ENCODE measurements at places on chromosomes 11 and 22.
A peak's percentile ranks its signal among the peaks of the same experiment; 100 is the strongest.

DNA sequence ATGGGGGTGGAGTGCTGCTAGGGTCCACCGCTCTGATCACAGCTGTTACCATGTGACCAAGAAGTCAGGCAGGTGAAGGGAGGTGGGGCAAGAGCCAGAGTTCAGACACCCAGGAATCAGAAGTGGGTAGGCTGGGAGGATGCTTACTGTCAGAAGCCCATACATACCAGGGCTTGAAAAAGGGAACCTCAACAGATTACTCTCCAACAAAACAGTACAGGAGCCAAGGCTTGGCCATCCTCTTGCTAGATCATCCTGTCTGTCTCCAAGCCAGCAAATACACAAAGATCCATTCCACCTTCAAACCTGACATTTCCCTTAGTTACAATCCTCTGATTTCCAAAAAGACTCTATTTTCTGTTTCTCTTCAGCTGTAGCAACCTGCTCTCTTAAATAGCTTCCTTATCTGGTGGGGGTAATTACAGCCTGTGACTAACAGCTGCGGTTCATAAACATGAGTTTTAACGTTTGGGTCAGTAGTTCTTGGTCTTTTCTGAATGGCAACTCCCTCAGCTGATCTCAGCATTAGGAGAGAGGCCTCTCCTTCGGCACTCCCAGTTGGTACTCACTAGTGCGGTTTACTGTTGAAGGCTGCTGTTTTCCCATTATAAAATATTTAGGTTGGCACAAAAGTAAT lies 31.1 kb upstream of the WT1 start:
- DNase-seq = no peak

DNA sequence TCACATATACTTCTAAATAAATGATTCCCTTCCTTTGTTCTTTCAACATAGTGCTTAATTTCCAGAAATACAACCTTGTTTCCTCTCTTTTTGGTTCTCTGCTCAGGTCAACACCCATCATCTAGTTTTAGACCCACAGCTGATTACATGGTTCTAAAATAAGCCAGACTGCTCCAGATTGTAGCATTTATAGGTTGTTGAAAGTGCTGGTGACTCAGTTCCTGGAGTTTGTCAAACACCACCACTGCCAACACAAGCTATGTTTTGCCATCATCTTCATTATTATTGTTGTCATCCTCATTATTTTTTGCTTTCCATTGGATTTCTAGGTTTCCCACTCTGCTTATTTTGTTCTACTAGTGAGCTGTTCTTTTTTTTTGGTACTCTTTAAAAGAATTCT lies 22.3 kb upstream of the MMP20 start:
- DNase-seq = no peak

GRCh38 chr11:35990816-35991215 lies 47.0 kb downstream of the LDLRAD3 start:
- no peak for DNase-seq

GRCh38 chr11:61880031-61880430 lies 11.3 kb downstream of the FADS3 start:
- no peak for DNase-seq

DNA sequence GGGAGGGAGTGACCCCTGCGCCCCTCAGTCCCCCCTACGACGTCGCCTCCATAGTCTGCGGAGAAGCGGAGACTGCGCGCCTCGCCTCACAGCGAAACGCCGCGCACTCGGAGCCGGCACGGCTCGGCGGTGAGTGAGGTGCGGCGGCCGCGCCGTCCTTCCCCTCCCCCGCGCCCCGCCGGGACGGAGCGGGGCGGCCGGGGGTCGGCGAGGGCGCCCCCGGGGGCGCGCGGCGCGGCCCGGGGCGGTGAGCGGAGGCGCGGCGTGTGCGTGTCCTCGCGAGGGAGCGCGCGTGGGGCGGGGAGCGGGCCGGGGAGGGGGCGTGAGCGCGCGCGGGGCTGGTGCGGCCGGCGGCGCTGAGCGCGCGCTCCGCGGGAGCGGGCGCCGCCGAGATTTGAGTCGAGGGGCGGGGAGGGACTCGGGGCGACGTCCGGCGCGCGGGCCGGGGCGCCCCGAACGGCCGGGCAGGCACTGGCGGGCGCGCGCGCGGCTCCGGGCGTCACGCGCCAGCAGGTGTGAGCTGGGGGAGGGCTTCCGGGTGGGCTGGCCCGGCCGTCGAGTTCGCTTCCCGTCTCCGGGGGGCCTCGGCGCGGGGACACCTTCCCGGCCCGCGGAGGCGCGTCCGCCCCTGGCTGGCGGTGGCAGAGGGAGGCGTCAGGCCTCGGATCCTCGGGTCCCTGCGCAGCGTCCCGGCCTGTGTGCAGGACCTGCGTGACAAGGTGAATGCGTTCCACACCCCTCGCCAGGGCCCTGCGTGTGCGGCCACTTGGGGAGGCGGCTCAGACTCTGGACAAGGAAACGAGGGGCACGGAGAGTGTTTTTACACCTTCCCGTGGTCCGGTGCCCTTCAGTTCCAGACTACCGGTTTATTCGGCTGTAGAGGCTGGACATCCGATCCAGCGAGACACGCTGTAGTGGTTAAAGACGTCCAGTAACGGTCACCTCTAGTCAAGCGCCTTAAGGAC lies 50.4 kb downstream of the FAM83F start:
- DNase-seq = peak; percentile 77

GRCh38 chr11:73116636-73117035 lies 25.5 kb downstream of the FCHSD2 start:
- no peak for DNase-seq

- DNase-seq = no peak
Measured at GRCh38 chr11:118006153-118006534, 19.9 kb downstream of the IL10RA start.

- DNase-seq = no peak
Measured at GRCh38 chr22:30978304-30978962, 9.4 kb downstream of the TUG1 start.

DNA sequence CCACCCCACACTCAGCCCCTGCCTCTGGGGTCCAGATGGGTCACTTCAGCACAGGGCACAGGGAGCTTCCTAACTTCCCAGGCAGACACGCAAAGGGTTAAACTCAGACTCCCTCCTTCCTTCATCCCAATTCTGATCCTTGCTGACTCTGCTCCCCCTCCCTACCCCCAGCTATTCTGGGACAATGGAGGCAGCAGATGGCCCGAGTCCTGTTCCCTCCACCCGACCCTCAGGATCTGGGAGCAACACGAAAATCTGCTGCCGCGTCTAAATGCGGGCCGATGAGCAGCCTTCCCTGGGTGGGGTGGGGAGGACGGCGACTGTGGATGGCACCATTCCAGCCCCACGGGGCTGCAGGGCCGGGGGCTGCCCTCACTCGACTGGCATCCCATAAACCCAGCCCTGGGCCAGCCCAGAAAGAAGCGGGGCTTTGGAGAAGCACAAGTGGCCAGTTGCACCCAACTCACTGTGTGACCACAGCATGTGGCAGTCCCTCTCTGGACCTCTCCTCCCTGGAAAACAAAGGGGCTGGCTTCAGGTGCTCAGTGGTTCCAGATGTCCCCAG lies 18.7 kb downstream of the MFNG start:
- no peak for DNase-seq

DNA sequence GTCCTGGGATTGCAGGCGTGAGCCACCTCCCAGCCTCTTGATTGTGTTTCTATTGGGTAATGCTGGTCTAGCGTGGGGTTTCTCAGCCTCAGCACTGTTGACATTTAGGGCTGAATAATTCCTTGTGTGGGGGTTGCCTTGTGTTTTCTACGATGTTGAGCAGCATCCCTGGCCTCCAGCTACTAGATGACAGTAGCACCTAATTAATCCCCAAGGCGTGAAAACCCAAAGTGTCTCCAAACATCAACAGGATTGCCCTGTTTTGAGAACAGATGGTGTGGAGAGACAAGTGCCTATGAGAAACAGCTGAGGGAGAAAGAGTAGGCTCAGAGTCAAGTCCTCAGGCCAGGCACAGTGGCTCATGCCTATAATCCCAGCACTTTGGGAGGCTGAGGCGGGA lies 67.2 kb downstream of the SGSM1 start:
- DNase-seq = no peak

- no peak for DNase-seq
Measured at GRCh38 chr11:64124147-64124546, 41.8 kb downstream of the MACROD1 start.

DNA sequence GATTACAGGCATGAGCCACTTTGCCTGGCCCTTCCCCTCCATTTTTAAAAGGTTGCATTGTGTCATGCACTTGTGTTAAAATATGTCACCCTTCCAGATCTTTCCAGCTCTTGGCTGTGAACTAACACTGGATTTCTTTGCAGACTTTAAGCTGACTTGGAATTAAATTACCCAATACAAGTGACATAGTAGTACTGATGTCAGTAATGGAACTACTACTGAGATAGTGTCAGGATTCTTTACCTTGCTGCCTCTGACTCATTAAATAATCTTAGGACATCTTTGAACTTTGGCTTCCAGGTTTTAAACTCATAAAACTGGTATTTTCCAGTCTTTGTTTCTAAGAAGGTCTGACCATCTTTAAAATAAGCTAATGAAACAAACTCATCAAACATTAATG lies 51.8 kb upstream of the OR4B1 start:
- DNase-seq = no peak

DNA sequence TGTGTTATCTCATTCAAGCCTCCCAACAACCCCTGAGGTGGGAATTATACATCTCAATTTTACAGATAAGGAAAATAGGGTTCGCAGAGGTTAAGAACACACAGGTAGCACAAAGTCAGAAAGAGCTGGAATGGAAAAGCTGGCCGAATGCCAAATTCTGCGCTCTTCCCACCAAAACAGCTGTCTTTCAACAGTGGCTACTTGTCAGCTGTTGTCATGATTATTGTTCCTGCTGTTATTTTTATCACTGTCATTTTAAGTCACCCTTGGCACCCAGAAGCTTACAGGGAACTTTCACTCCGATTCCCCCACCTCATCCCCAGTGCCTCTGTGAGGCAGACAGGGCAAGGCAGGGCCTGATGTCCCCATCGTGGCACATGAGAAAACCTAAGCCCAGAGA lies 74.5 kb upstream of the CSNK2A3 start:
- no peak for DNase-seq

DNA sequence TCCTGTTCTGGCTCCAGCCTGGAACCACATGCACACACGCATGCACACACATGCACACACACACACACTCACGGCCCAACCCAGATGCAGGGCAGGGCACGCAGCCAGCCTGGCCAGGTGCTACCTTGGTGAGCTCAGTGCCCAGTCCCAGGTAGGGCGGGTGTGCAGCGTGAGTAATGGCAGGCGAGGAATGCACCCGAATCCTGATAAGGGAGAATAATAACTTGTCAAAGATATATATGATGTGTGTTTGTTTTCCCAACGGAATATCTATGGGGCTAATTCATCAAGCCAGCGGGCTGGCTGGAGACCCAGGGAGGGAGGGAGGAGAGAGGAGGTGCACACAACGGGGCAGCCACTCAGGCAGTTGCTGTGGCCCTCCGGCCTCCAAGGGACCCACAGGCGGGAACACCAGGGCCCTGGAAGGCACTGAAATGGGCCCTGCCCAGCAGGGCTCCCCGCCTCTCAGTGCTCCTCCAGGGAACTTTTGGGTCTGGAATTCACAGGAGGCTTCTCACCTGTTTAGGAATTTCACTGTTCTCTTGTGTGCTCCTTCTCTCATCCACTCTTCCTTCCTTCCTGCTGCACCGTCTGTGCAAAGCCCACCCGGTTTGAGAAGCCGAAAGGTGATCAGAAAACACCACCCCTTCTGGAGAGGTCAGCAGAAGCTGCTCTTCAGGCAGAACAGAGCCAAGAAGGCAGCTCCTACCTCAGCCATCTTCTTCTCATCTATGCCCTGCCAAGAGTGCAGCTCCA lies 79.0 kb downstream of the BUD13 start:
- DNase-seq = no peak

- DNase-seq = no peak
Measured at GRCh38 chr22:38826801-38827200, 17.0 kb downstream of the NPTXR start.

GRCh38 chr11:94521684-94522083 lies 9.4 kb downstream of the C11orf97 start:
- DNase-seq = no peak

DNA sequence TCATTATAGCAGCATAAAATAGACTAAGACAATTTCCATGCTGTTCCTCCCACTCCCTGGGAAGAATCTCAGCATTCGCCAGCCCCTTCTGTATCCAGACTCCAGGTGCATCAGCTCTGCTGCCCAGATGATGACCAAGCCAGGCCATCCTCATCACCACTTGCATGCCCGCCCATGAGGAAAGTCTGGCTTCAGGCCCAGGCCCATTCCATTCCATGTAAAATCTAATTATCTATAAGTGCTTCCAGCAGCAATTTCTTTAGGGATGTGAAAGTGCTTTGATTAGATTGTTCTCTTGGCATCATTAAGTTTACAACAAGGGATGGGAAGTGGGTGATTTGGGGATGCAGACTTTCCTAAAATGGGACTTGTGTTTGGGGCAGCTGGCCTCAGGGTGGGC lies 100.3 kb downstream of the INSC start:
- no peak for DNase-seq

Measured in naive thymus-derived CD8-positive, alpha-beta T cell (primary cell).